ENCODE measurements at places on chromosomes 13 and 19. TPM values are rescaled to one million over a fixed set of nuclear protein-coding genes. Genes with fewer than 3 reads are reported as not detected.

The HOMER3 gene
- total RNA-seq = 0.90 TPM

The YIF1B gene
- total RNA-seq = 31.0 TPM

- H3K4me1 ChIP-seq = no peaks in the 10 kb centered on the region
- H3K27me3 ChIP-seq = no peaks in the 10 kb centered on the region
- H3K36me3 ChIP-seq = no peaks in the 10 kb centered on the region
- no peak overlapping the region for H3K27ac ChIP-seq
Observed at GRCh38 chr13:94427313-94427953, 52.0 kb downstream of the DCT start.

DNA sequence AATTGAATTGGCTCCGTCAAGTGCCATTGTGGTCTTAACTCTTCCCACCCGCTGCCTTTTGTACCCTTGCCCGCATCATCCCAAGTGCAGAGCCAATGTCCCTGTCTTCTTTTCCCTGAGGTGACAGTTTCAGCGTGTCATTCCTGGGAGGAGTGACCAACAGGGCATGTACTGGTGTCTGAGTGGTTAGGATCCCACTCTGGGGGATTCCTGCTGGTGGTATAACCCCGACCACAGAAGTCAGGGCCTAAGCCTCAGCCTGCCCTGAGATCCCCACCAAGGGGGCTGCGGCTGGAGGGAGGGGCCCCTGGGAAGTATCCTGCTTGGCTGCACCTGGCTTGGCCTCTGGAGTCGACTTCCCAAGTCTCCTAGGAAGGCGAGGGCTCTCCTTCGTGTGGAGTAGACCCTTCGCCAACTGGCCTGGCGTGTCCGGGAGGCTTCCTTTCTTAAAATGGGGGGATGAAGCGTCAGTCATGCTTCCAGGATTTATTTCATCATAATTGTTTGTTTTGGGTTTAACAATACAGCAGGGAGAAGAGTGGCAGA lies 40.6 kb downstream of the NFIX start:
- no peak overlapping the region for H3K27ac ChIP-seq
- H3K27me3 ChIP-seq = no peaks in the 10 kb centered on the region
- no peak overlapping the region for H3K4me3 ChIP-seq
- no peak for DNase-seq
- peaks cover 6% of the 10 kb centered on the region for H3K4me1 ChIP-seq

DNA sequence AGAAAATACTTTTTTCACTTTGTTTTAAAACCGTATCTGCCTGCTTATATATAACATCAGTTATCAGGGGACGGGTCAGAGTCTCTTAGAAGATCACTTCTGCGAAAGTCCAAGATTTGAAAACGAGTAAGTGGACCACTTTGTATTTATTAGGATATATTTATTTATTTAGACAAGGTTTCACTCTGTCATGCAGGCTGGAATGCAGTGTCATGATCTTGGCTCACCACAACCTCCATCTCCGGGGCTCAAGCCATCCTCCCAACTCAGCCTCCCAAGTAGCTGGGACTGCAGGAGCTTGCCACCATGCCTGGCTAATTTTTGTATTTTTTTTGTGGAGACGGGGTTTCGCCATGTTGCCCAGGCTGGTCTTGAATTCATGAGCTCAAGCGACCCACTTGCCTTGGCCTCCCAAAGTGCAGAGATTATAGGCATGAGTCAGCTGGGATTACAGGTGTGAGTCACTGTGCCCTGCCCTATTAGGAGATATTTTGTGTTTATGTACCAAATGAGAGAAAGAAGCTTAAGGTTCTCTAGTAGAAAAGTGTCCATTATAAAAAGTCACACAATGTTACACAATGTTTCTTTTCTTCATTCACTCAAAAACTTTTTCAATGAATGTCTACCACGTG lies 39.5 kb downstream of the RASL11A start:
- no peak overlapping the region for H3K4me3 ChIP-seq
- H3K27ac ChIP-seq = no peak overlapping the region
- no peak for DNase-seq
- 0 out of 2 replicates have a peak, but pooled peaks cover 3% of the 10 kb centered on the region for H3K4me1 ChIP-seq

GRCh38 chr13:111503376-111503775 lies 182.9 kb downstream of the TEX29 start:
- no peaks in the 10 kb centered on the region for H3K36me3 ChIP-seq
- no peak overlapping the region for H3K4me3 ChIP-seq
- H3K4me1 ChIP-seq = no peaks in the 10 kb centered on the region
- no peaks in the 10 kb centered on the region for H3K27me3 ChIP-seq
- no peak overlapping the region for H3K27ac ChIP-seq

GRCh38 chr13:89701913-89702312 lies 1645.6 kb upstream of the MIR17HG start:
- no peak overlapping the region for H3K4me3 ChIP-seq
- no peaks in the 10 kb centered on the region for H3K4me1 ChIP-seq
- H3K36me3 ChIP-seq = no peaks in the 10 kb centered on the region
- DNase-seq = no peak
- no peaks in the 10 kb centered on the region for H3K27me3 ChIP-seq

GRCh38 chr19:21308773-21309172 lies 20.4 kb downstream of the ZNF708 start:
- H3K36me3 ChIP-seq = peaks cover 71% of the 10 kb centered on the region
- H3K4me1 ChIP-seq = no peaks in the 10 kb centered on the region
- H3K27me3 ChIP-seq = no peaks in the 10 kb centered on the region
- H3K4me3 ChIP-seq = no peak overlapping the region
- DNase-seq = no peak
- H3K27ac ChIP-seq = no peak overlapping the region

Measured in Karpas-422 (cell line).